PC-3 (cell line): ENCODE measurements at places on chromosomes 6 and 20. TPM values are rescaled to one million over a fixed set of nuclear protein-coding genes. Genes with fewer than 3 reads are reported as not detected.

DNA sequence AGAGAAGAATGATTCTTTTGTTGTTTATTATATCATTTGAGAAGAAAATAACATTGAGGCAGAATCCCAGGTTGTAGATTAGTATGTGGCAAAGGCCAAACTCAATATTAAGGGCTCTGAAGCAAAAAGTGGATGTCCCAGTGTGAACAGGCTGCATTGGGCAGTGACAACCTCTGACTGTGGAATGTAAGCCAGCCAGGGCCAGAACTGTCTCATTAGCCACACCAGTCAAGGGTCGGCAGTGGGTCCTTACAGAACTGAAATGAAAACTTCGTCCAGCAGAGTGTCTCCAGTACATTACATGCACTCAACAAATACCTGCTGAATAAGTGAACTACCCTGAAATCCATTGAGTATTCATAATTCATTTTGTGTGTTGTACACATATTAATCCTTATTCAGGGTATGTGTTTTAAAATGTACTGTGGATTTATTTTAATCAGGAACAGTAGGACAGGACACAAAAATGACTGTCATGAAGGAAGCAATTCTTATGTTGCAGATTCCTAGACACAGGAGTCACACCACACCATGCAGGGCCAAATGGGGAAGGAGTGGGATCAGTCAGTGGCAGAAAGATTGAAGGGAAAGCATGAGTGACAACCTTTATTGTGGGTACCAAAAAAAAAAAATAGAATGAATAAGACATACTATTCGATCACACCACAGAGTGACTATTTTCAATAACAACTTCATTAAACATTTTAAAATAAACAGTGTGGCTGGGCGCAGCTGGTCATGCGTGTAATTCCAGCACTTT, 64.9 kb upstream of the UTRN start:
- no peak for DNase-seq

DNA sequence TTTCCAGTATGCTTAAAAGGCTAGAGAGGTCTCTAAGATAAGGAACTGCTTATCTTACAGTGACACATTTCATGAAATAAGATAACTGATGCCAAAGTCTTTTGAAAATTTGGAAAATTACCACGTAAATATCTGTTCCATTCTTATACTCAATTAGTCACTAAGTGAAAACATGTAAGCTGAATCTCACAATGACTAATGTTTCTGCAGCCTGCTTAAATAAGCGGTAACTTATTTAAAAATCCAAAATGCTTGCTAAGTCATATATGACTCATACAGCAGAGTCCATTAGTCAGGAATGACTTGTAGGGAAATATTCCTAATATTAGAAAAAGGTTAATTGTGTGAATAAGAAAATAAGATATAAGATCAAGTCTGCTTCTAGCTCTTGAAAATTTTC, 27.8 kb upstream of the LGSN start:
- peak; percentile 83 for DNase-seq

CYP21A2 gene
- not detected in 2 replicates for total RNA-seq

DNA sequence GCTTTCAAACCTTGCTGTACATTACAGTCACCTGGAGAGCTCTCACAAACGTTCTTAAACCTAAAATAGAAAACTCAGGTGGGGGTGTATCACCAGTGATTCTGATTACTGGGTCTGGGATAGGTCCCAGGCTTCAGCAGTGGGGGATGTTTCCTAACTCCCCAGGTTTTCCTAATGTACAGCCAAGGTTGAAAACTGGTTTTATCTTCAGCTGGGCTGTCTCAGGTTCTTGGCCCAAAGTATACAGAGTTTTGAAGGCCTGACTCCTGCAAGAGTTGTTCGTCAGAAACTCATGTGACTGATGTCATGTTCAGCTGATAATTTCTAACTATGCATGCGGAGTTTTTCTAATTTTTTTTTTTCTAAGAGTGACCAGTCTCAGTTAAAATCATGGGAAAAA, 9.8 kb downstream of the SYCP2L start:
- DNase-seq, result no peak

- DNase-seq, result no peak
These were observed 66.4 kb downstream of the CTCFL start for GRCh38 chr20:57458400-57459160.

DNA sequence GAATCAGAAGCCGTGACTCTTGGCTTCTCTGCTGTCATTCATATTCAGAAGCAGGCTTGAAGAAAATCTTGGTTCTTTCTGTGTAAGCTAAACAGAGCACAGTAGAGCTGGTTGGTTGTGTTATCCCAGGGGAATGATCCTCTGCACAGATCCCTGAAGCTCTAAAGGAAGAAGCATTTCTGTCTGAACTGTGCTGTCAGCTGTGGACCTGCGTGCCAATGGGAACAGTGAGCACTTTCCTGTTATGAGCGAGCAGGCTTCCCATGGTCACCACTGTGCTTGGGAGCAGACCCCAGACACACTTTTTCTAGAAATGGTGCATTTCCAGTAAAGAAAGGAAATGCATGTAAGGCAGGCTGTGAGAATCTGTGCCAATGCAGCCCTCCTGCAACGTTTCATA, 490.2 kb downstream of the EPM2A start:
- no peak for DNase-seq

- no peak for DNase-seq
These were observed 21.5 kb downstream of the COL9A3 start for GRCh38 chr20:62838128-62838891.
